COR-L47 (cell line): ENCODE measurements at places on chromosomes 7 and 10.

- no peak for DNase-seq
Measured at GRCh38 chr10:22915314-22915713, 12.5 kb upstream of the ARMC3 start.

DNA sequence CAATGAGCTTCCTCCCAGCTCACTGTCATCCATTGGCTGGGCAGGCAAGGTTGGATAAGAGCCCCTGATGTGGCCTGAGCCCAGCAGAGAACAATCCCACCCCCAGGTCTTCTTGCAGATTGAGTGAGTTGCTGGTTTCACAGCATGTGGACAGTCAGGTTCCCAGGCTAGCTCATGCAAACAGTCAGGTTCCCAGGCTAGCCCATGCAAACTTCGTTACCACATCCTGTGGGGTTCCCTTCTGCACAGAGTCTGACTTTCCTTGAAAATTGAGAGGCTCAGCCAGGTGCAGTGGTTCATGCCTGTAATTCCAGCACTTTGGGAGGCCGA lies 67.1 kb downstream of the TMEM130 start:
- no peak for DNase-seq

DNA sequence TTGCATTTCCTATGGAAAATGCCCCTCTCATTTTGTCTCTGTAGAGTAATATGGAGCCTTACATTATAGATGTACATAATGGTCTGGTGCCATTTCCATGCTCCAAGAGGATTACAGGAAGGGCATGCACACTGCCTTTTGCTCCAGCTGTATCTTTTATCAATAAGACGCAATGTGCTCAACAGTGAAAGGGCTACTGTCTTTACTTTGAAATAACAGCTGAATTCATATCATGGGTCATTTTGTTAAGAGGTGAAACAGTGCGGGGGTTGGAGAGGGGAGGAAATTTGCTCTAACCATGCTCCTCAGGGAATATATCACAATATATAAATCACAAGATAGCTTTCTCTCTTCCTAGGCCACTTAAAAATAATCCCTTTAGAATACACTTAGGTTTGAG lies 77.7 kb downstream of the ICA1 start:
- no peak for DNase-seq

DNA sequence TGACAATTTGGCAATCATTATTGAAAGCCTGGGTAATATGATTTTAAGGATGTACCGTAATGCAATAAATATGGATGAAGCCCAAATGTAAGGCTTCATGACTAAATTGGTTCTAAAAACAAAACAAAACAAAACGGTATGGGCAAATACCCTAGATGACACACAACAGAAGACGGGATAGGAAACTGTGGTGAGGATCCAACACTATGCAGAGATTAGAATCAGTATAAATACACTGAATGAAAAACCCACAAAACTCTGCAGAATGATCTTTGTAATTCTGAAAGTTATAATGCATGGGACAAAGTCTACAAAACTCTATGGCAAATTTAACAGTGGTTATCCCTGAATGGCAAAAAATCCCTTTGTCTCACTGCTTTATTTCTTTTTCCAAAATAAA lies 57.6 kb downstream of the MALSU1 start:
- DNase-seq: no peak

DNA sequence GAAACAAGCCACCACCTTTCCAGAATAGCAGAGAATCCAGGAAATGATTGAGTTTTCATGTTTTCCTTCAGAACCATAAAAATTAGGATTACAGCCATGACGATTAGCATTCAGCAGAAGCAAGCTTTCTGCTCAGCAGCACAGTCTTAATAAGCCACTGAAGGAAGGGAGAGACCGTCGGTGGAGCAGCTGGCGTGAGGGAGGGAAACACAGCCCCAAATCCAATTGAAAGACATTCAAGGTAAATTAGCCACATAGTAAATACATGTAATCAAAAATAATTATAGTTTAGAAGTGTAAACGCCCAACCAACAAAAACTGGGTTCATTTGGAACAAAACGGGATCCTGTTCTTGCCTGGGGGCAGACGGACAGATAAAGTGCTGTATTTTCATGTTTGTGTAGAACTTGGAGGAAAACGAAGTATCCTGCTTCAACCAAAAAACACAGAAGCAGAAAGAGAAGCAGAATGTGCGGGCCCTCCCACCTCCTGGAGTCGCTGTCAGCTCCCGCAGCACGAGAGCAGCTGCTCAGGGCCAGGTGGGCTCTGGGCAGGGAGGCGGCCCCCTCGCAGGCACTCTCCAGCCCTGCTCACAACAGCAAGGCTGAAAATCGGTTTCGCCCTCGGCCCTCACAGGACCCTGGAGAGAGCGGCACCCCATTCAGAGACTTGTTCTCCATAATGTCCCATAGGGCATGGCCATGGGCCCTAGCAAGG lies 84.9 kb downstream of the TCERG1L start:
- DNase-seq: peak; percentile 64

GRCh38 chr7:828793-829561 lies 3.3 kb upstream of the SUN1 start:
- no peak for DNase-seq

DNA sequence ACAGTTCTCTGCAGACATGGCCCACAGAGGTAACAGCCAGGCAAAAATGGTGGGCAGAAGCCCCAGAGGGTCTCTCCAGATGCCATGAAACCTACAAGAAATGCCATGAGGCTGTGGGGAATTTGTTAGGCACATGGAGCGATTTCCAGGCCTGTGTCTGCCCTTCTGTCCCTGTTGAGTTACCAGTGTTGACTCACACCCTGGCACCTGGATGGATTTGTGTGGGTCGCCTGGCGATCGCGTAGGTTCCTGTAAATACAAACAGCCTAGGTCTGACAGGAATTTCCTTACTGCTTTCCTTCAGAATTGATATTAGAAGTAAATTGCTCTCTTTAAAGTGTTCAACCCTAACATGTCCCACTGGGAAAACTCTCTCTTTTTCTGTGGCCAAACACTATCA lies 164.9 kb upstream of the EEPD1 start:
- no peak for DNase-seq

- no peak for DNase-seq
Measured at GRCh38 chr7:28684650-28685241, 272.4 kb downstream of the CREB5 start.

- DNase-seq: peak; percentile 73
Measured at GRCh38 chr7:83410989-83411591, 237.8 kb downstream of the SEMA3E start.

DNA sequence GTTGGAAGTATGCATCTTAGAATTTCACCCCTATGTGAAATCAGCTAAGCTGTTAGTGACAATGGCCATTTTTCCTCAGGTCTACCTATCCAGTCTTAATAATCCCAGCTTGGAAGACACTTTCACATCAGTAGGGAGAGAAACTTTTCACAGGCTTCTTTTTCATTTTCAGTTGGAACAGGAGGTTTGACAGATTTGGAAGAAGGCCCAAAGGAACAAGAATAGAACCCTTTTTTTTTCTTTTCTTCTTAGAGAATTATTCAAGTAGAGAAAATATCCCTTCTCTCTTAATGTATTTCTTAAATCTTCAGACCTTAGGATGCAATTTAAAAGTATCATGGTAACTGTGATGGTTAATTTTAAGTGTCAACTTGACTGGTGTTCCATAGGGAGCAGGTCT lies 410.5 kb upstream of the C7orf33 start:
- DNase-seq: no peak

GRCh38 chr10:108601851-108602250 lies 1321.5 kb downstream of the XPNPEP1 start:
- DNase-seq: no peak

GRCh38 chr7:79513261-79513660 lies 59.8 kb upstream of the MAGI2 start:
- no peak for DNase-seq

DNA sequence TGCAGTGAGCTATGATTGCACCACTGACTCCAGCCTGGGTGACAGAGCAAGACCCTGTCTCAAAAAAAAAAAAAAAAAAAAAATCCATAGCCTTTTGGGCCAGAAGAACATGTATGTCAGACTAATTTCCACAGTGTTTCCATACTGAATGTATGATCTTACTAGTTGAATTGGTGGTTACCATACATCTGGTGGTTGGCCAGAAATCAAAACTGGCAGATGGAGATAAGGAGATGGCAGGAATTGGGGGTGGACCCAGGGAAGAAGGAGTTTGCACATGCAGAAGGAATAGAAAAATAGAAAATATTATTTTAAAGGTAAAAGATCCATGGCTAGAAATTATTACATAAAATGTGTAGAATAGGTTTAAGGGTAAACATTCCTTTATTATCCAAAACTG lies 3.7 kb upstream of the ATOH7 start:
- DNase-seq: no peak

DNA sequence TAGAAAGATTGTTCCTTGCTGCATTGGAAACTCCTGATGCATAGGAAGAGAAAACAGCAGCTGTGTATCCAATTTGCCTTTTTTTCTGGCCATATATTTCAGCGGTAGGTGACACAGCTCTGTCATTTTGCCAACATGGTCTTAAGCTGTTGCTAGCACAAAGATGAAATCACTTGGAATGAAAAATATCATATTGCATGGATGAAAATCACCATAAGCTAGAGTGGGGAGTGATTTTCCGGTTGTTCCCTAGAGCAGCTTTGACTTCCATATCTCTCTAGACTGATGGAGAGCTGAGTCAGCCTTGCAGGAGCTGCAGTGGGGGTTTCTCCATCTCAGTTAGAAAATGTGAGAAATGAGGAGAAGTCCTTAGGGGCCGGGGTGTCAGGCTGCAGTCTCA lies 38.3 kb upstream of the BTBD16 start:
- no peak for DNase-seq

- DNase-seq: no peak
Measured at GRCh38 chr7:27106181-27106900, 3.9 kb upstream of the HOXA2 start.

- no peak for DNase-seq
Measured at GRCh38 chr10:132420981-132421846, 24.2 kb downstream of the PWWP2B start.

- no peak for DNase-seq
Measured at GRCh38 chr10:33520223-33520622, 185.8 kb upstream of the NRP1 start.

- DNase-seq: no peak
Measured at GRCh38 chr10:102286216-102286615, 40.9 kb downstream of the GBF1 start.

DNA sequence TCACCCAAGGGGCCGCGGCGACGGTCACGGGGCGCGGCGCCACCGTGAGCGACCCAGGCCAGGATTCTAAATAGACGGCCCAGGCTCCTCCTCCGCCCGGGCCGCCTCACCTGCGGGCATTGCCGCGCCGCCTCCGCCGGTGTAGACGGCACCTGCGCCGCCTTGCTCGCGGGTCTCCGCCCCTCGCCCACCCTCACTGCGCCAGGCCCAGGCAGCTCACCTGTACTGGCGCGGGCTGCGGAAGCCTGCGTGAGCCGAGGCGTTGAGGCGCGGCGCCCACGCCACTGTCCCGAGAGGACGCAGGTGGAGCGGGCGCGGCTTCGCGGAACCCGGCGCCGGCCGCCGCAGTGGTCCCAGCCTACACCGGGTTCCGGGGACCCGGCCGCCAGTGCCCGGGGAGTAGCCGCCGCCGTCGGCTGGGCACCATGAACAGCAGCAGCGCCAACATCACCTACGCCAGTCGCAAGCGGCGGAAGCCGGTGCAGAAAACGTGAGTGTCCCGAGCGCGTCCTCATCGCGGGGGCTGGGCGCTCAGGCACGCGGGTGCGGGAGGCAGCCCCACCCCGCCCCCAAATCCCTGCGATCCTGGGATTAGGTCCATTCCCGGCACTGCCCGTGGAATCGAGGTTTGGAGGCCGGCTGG lies 509 bp downstream of the AHR start:
- DNase-seq: no peak

DNA sequence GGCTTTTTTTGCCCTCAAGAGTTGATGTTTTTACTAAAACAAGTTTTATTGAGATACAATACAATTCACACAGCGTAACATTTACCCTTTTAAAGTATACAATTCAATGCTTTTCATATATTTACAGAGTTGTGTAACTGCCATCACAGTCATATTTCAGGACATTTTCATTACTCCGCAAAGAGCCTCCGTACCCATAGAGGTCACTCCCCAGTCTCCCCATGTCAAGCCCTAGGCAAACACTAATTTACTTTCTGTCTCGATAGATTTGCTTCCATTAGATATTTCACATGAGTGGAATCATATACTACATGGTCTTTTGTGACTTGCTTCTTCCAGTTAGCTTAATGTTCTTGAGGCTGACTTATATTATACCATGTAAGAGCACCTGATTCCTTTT lies 183.8 kb downstream of the PRKCQ start:
- DNase-seq: no peak

DNA sequence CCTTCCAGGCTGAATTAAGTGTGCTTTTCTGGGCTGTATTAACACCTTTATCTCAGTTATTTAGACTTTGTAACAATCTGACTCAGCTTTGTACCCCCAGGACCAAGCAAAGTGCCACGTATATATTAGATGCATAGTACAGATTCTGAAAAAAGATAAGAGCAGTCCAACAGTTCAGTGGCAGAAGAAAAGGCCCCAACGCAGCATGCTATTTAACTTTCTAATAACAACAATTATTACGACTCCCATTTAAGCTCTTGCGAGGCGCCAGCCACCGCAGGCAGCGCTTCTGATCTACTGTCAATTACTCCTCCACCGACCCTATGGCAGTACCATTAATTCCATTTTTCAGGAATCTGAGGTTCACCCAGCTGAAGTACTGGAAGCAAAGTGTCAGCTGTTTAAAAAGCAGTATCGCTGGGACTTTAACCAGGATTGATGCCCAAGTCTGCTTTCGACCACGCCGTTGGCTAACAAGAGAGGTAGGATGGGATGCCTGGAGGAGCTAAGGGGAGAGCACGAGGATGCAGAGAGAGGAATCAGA lies 638 bp downstream of the LIPA start:
- DNase-seq: no peak

GRCh38 chr10:19580691-19581090 lies 235.5 kb upstream of the PLXDC2 start:
- DNase-seq: no peak

GRCh38 chr7:47908720-47909119 lies 39.5 kb downstream of the PKD1L1 start:
- DNase-seq: no peak

DNA sequence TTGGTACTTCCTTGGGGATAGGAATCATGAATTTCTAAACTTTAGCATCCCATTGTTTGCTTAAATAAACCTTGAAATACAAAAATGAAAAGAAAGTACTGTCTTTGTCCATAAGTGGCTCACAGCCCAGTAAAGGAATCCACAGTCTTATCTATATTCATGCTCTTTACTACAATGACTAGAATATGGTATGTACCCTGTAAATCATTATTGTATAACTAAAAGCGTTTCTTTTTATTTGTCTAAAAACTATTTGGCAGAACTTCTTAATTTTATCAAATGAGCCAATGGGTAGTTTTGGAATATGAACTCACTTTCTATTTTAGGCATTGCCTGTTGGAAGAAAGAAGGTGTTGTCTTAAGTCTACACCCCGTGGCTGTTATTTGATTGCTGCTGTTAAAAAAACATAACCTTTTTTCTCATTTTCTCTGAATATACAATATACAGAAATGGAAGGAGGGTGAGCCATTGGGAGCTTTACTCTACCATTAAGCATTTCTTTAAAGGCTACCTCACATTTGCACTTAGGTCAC lies 12.4 kb upstream of the STRIP2 start:
- no peak for DNase-seq
